ENCODE measurements at places on chromosomes 7 and 10.

GRCh38 chr7:17971411-17971810, 31.1 kb upstream of the SNX13 start:
- DNase-seq, result no peak

GRCh38 chr10:30763918-30764317, 134.4 kb upstream of the LYZL2 start:
- no peak for DNase-seq

DNA sequence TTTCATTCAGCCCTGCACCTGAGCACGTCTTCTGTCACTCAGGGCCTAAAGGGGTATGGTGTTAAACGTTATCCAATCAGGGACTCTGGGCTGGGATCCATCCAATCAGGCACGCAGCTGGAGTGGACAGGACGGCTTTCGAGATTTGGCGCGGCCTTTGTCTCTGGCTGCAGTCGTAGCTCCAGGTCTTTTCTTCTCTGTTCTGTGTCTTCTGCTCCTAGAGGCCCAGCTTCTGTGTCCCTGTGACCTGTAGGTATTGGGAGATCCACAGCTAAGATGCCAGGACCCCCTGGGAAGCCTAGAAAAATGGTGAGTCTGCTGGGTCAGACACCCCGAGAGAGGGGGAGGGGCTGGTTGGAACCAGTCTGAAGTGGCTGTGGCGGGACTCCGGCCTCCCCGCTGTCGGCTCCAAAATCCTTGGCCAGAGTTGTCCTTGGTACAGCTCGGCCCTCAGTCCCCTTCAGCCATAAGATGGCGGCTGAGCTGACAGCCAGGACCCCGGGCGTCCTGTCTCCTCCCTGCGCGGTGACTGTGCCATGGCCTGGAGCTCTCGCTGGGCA, 11.7 kb upstream of the ZNF680 start:
- no peak for DNase-seq

- no peak for DNase-seq
These were observed 937.1 kb downstream of the REEP3 start for GRCh38 chr10:64458306-64458705.

GRCh38 chr7:34307540-34307939, 350.5 kb upstream of the NPSR1 start:
- DNase-seq, result no peak

GRCh38 chr7:120303105-120303504, 30.1 kb downstream of the KCND2 start:
- no peak for DNase-seq

GRCh38 chr10:124323111-124323725, 95.5 kb downstream of the OAT start:
- no peak for DNase-seq

GRCh38 chr10:33260403-33261149, 73.9 kb downstream of the NRP1 start:
- DNase-seq, result no peak
